RPMI7951 (cell line): ENCODE measurements at places on chromosomes 7 and 10.

DNA sequence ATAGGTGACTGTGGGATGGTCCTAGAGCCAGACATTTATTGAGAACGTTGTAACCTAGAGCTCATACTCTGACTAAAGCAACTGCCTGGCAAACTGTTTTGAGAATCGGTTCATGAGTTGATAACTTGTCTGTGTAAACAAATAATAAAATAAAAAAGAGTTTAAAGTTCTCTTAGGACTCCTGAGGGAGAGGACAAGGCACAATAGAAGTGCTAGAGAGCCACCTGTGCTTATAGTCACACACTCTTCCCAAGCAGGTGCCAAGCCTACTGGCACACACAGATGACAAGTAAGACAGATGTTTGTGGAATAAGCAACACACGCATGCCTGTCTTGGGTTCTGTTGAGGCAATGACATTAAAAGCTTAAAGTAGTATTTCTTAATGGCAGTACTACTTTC, 7.9 kb downstream of the EDRF1 start:
- DNase-seq: no peak

DNA sequence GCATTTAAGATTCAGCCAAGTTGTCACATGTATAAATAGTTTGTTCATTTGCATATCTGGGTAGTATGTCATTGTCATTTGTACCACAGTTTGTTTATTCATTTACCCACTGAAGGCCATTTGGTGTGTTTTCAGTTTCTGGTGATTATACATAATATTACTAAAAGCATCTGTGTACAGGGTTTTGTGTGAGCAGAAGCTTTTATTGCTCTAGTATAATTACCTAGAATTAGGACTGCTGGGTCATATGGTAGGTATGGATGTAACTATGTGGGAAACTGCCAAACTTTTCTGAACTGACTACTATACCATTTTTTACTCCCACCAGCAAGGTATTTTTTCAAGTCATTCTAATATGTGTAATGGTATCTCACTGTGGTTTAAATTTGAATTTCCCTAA, 584.0 kb upstream of the GHITM start:
- DNase-seq: no peak

GRCh38 chr7:3453398-3453797, 152.3 kb downstream of the SDK1 start:
- no peak for DNase-seq

DNA sequence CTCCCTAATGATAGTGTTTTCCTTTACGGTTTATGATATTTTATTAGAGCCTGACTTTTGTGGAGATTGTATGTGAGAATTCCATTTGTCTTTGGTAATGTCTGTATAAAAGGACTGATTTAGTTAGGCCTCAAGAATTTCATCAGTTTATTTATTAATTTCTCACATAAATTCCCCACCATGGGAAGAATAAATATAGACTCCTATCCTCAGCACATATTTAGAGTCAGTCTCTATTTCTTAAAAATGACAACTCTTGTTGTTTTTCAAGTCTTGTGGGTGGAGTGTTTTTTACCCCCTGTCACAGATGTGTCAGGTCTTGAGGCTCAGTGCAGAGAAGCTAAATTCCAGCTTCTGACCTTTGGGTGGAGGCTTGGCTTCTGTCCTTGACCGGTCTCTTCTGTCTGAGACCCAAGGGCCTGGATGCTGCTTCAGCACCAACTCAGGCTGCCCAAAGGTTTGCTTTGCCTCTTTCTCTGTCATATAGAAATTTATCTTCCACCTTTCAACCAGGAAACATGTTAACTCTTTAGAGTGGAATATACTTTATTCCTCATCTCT, 117.3 kb upstream of the INHBA start:
- peak; percentile 65 for DNase-seq

DNA sequence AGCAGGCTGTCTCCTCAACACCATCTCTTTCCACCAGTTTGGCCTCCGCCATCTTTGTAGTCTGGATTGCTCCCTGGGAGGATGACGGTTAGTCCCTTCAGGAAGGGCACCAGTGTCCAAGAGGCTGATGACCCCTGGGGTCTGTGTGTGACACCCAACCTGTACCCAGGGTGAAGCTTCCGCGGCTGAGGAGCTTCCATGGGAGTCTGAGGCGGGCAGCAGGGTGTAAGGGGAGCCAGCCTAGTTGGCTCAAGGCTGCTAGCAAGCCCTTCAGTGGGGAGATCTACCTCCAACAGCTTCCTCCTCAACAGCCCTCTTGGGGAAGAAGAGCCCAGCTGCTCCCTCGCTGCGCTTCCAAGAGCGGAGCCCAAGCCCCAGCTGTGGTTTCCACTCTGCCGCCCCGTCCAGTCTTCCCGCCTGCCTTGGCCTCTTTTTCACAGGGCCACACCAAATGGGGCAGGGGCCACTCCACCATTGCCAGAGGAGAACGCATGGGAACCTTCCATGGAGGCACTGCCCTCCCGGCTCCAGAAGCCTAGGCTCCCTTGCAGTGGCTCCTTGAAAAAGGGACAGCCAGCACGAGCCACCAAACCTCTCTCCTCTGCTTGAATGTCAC, 57.4 kb downstream of the TMEM209 start:
- no peak for DNase-seq

DNA sequence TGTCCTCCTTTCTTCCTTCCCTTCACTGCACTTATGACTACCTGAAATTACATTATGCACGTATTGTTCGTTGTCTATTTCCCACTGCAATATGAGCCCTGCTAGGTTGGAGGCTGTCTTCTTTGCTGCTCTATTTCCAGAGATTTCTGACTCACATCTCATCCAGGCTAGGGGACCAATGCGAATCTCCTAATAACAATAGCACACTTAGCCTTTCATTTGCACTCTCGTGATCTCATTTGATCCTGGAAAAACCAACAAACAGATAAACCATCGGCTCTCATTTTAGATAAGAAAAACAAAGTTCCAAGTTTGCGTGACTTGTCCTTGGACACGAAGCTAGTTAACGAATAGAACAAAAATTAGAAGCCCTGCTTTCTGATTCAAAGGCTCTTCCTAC, 1.4 kb downstream of the ZNF438 start:
- DNase-seq: peak; percentile 71
